ENCODE measurements at places on chromosomes 12 and 14.
A peak's percentile ranks its signal among the peaks of the same experiment; 100 is the strongest.

DNA sequence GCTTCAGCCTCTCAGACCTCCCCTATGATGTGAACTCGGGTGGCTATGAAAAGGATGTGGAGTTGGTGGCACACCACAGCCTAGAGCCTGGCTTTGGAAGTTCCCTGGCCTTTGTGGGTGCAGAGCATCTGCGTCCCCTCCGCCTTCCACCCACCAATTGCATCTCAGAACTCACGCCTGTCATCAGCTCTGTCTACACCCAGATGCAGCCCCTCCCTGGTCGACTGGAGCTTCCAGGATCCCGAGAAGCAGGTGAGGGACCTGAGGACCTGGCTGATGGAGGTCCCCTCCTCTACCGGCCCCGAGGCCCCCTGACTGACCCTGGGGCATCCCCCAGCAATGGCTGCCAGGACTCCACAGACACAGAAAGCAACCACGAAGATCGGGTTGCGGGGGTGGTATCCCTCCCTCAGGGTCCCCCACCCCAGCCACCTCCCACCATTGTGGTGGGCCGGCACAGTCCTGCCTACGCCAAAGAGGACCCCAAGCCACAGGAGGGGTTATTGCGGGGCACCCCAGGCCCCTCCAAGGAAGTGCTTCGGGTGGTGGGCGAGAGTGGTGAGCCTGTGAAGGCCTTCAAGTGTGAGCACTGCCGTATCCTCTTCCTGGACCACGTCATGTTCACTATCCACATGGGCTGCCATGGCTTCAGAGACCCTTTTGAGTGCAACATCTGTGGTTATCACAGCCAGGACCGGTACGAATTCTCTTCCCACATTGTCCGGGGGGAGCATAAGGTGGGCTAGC lies 7.0 kb upstream of the RPS26 start:
- no peak for DNase-seq

- DNase-seq, result no peak
Measured at GRCh38 chr12:92183575-92183974, 37.9 kb upstream of the BTG1 start.

GRCh38 chr12:25594376-25594775 lies 41.3 kb upstream of the LMNTD1 start:
- DNase-seq, result no peak

GRCh38 chr14:97319691-97320090 lies 522.5 kb downstream of the VRK1 start:
- DNase-seq, result no peak

GRCh38 chr14:87268997-87269396 lies 724.0 kb downstream of the GALC start:
- no peak for DNase-seq

- DNase-seq, result peak; percentile 5
Measured at GRCh38 chr14:71289536-71289935, 382.3 kb downstream of the PCNX1 start.

DNA sequence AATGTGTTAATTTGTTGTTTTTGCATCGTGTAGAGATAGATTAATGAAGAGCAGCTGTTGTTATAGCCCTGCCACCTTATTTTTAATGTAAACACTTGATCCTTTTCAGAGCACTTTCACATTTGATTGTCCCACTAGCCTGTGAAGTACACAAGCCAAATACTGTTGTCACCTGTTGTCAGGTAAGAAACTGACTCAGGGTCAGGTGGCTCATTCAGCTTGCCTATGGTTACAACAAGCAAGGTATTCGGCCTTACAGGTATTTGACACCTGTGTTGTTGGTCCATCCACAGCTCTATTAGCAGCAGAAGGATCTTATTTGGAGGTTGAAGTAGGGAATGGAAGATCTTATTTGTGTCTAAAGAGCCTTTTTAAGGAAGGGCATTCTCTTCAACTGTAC lies 108.9 kb downstream of the GPR135 start:
- no peak for DNase-seq

DNA sequence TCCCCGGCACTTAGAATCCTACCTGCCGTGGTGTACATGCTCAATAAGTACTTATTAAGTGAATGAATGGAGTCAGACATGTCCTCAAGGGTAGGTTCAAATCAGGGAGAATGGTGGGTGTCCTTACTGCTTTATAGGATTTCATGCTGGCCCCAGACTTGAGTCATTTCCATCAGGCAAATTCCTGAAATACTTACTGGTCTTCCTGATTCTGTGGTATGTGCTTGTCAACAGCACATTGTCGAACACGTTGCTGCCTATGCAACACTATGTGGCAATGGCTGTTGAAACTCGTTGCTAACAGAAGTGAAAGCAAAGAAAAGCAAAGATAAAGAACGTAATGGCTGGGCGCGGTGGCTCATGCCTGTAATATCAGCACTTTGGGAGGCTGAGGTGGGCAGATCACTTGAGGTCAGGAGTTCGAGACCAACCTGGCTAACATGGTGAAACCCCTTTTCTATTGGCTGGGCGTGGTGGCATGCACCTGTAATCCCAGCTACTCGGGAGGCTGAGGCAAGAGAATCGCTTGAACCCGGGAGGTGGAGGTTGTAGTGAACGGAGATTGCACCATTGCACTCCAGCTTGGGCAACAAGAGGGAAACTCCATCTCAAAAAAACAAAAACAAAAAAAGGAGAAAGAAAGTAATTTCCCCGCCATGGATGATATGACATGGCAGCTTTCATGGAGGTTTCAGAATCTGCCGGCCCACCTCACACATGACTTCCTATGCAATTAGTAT lies 214.9 kb downstream of the ZFP36L1 start:
- no peak for DNase-seq

- no peak for DNase-seq
Measured at GRCh38 chr14:92340931-92341330, 18.0 kb downstream of the SLC24A4 start.

- no peak for DNase-seq
Measured at GRCh38 chr12:23139026-23139425, 514.1 kb downstream of the ETNK1 start.

DNA sequence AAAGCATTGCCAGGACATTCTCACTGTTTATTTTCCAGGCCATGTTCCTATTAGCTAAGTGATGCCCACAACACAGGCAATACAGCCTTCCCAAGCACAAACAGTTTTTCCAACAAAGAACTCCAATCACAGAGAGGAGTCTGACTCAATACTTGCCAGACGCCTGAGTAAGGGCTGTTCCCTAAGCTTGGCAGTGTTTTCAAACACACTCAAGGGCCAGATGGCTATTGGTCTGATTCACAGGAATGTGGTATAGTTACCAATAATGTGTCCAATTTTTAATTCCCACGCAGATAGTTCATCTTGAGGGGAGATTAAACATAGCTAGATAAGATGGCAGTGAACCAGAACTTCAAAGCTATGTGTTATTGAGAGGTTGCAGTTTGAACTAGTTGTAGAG lies 381.0 kb downstream of the SNAPC1 start:
- no peak for DNase-seq

GRCh38 chr12:110466791-110467190 lies 1.3 kb downstream of the GPN3 start:
- no peak for DNase-seq

- DNase-seq, result no peak
Measured at GRCh38 chr14:68666236-68666635, 126.6 kb downstream of the ZFP36L1 start.

GRCh38 chr12:2691345-2692071 lies 103.3 kb upstream of the FKBP4 start:
- peak; percentile 50 for DNase-seq

GRCh38 chr12:70847871-70848270 lies 72.7 kb downstream of the PTPRR start:
- DNase-seq, result no peak

DNA sequence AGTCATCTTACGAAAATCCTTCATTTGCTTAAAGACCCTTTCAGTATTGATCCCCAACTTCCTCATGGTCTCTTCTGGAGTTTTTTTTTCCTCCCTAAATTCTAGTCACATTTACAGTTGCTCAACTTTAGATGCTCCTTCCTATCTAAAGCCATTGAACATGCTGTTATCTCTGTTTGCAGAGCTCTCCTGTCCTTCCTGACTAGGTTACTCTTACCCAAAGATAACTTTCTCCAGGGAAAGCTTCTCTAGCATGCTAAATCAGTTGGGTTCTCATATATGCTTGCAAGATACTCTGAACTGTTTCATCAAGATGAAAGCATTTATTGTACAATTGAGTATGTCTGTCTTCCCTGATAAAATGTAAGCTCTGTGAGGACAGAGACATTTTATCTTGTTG lies 1.8 kb upstream of the RAB21 start:
- no peak for DNase-seq

- DNase-seq, result no peak
Measured at GRCh38 chr14:78946949-78947348, 776.8 kb downstream of the NRXN3 start.

- DNase-seq, result no peak
Measured at GRCh38 chr12:120932058-120932457, 27.9 kb upstream of the SPPL3 start.

DNA sequence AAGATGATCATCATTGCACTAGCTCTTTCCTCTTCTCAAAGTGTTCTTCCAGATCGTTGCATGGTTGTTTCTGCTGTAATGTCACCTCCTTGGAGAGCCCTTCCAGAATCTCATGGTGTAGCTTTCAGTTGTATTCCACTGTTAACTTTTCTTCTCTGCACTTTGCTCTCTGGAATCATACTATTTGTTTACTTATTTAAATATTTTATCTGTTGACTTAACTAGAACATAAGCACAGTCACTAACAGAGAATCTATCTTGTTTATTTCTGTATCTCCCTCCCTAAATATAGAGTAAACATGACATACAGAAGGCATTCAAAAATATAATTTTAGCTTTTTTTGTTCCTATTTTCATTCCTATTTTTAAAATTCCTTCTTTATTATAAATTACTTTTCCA lies 11.8 kb downstream of the LIN7A start:
- DNase-seq, result no peak

DNA sequence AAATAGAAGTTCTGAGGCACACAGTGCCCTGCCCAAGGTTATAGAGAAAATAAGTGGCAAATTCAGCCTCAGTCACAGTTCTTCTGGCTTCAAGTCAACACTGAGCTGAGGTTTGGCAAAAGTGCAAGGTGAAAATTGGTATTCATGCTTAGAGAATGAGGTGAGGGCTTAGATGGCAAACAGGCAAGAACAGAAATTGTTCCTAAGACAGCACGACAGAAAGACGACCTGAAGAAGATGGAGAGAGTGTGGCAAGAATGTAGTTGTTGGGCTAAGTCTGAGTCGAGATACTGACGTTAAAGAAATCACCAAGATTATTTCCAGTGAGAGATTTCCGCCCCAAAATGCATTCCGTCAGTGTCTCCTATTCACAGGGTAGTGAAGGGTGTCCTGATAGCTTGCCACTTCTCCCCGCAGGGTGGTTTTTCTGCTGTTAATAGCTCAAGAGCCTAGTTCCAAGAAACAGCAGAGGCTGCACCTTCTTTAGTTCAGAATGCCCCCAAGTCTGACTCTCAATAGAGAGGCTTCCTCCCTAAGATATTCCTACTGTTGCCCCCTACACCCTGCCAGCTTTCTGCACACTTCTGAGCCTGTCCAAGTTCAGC lies 260.8 kb upstream of the AMIGO2 start:
- no peak for DNase-seq

DNA sequence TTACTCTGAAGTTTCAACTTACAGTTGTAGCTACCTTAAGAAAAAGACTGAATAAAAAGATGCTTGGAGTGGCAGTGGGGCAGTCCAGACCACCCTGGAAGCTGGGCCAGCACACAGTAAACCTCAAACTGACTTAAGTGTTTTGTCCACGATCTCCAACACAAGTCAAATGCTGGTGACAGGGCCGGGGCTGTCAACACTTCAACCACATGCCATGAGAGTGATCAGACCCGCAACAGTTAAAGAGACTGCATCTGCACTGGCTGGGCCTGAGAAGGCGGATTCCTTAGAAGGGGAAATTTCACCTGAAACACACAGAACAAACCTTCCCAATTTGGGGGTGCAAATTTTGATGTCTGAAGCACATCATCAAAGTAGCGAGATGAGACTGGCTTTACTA lies 223.5 kb upstream of the CAND1 start:
- no peak for DNase-seq

DNA sequence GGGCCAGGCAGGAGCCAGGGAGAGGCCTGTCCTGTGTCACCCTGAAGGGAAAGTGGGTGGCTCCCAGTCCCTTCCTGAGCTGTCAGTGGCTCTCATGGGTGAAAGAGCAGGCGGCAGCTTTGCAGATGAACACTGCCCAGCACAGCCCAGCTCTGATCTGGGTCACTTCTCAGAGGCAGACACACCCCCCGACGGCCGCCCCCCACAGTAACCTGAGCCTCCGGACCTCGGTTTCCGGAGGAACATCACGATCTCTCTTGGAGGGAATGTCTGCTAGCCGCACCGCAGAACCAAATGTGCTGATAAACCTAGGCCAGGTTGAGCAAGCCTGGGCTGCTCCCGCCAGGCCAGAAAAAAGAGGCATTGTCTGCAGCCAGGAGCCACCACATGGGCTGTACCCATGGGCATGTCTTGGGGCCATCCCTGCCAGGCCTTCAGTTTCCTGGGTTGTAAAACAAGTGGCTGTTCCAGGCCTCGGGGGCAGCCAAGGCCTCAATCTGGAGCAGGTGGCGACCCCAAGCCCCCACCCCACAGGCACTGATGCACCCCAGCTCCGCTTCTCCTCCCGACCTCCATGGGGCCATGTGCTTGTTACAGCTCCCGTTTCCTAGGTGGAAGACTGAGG lies 57.6 kb downstream of the NCOR2 start:
- DNase-seq, result no peak

DNA sequence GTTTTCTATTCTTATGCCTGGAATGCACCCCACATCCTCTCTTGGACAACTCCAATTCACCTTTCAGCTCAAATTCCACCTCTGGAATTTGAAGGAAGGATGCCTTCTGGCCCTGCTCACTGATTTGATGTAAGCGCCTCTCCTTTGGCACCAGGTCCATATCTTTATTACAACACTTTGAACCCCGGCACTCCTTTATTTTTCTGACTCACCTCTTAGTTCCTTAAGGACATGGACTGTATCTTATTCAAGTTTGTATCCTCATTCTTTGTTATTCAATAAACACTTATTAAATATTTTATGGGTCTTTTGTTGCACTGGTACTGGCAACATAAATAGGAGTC lies 3.1 kb downstream of the GALC start:
- no peak for DNase-seq

DNA sequence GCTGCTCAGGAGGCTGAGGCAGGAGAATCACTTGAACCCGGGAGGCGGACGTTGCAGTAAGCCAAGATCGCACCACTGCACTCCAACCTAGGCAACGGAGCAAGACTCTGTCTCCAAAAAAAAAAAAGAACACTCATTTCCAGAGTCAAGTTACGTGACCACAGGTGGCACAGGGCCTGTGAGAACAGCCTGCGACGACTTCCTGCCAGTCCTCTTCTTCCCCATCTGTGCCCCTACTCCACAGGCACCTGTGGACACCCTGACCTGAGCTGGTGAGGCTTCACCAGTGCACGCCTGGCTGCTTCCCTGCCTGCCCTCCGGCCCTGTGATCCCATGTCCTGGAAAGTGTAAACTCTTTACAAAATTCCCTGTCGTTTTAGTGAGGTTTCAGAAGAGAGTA lies 77.7 kb downstream of the PPP2R5C start:
- no peak for DNase-seq

GRCh38 chr12:21429994-21430393 lies 7.5 kb upstream of the PYROXD1 start:
- DNase-seq, result no peak

All from activated gamma-delta T cell treated with Interleukin-2 at 50 U/mL for 16 hours (primary cell).